ENCODE measurements at places on chromosomes 5 and 9.

DNA sequence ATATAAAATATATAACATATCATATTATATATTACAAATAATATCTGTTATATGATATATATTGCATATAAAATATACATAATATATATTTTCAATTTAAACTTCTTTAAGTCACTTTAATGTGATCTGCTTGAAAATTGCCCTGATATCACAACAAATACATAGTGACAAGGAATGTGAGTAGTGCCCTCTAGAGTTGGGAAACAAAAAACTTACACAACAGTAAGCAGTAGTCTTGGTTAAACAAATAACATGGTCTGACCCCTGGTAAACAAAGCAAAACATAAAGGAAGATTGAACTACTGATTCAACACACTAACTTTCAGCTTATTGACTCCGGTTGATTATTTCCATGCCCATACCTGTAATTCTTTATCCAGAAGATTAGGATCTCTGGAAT lies 188.3 kb upstream of the NMUR2 start:
- no peak for DNase-seq

DNA sequence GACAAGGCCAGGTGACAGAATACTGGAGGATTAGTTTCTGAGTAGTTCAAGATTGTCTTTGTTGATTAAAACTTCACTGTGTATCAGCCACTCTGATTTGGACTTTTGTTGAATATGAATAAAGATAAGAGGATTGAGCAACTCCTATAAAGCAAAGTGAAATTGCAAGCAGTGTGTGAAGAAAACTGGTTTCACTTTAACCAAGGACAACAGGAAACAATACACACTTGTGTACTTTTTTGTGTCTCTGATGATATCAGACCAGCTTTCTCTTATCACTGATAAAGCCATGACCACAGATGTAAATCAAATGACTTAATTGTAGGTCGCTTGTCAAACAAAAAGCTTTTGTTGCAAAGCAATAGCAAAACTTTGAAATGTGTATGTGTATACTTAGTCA lies 268.6 kb downstream of the FER start:
- no peak for DNase-seq

- DNase-seq, result no peak
Observed at GRCh38 chr5:14211818-14212803, 69.0 kb downstream of the TRIO start.

- DNase-seq, result no peak
Observed at GRCh38 chr5:83281176-83281575, 190.4 kb upstream of the VCAN start.

DNA sequence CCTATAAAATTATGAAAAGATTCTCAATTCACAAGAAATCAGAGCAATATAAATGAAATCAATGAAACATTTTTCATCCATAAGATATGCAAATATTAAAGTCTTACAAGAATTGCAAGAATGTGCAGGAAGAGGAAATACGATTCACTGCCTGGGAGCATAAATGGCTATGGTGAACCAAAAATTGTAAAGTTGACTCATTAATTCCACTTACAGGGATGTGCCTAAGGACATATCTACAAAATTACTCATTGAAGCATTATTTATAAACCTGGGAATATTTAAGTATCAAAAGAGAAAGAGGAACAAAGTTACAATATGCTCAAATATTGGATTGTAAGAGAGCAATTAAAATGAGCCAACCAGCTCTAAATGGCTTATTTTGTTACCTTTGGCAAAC lies 6.9 kb upstream of the NIPSNAP3A start:
- DNase-seq, result no peak

- no peak for DNase-seq
Observed at GRCh38 chr5:56465769-56466135, 232.6 kb upstream of the ANKRD55 start.

GRCh38 chr5:16456103-16456832 lies 9.3 kb downstream of the ZNF622 start:
- no peak for DNase-seq

GRCh38 chr5:107195890-107196395 lies 474.8 kb downstream of the EFNA5 start:
- no peak for DNase-seq

DNA sequence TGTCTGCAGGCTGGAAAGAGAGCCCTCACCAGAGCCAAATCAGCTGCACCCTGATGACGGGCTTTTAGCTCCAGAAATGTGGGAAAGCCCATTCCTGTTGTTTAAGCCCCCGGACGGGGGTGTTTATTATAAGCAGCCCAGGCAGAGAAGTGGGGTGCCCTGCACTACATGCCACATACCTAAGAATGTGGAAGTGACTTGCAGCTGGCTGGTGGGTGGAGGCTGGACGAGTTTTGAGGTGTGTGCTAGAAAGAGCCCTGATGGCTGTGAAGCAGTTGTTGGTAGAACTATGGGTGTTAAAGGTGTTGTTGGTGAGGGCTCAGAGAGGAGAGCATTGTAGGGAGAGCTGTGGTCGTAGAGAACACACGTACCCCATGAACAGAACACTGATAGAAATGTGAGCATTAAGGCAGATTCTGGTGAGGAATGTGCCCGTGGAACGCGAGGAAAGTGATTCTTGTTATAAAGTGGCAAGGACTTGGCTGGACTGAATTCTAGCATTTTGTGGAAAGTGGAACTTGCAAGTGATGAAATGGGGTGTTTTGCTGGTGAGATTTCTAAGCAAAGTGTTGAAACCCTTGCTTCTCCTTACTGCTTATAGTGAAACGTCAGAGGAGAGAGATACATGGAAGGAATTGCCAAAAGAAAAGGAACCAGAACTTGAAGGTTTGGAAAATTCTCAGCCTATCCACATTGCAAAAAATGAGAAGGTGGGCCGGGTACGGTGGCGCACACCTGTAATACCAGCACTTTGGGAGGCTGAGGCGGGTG lies 38.9 kb downstream of the AHRR start:
- no peak for DNase-seq

GRCh38 chr9:70020217-70020616 lies 23.4 kb upstream of the MAMDC2 start:
- DNase-seq, result no peak

- DNase-seq, result no peak
Observed at GRCh38 chr5:95081500-95081960, 203.4 kb downstream of the MCTP1 start.

- DNase-seq, result no peak
Observed at GRCh38 chr9:20426019-20426418, 196.3 kb downstream of the MLLT3 start.

GRCh38 chr5:157475432-157475831 lies 15.4 kb downstream of the NIPAL4 start:
- DNase-seq, result no peak

DNA sequence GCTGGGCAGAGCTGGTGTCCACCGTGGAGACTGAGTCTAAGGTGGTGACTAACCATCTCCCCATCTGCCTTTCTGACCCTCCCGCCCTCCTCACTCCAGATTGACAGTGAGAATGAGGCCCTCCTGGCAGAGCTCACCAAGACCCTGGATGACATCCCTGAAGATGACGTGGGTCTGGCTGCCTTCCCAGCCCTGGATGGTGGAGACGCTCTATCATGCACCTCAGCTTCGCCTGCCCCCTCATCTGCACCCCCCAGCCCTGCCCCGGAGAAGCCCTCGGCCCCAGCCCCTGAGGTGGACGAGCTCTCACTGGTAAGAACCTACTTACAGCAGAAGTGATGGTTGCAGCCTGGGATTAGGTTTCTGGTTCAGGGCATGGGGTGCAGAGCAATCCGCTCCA lies 96.5 kb downstream of the PPARGC1B start:
- no peak for DNase-seq

- peak; percentile 4 for DNase-seq
Observed at GRCh38 chr9:74887041-74887980, at the start of gene TRPM6. TRPM6 (minus strand) TSS chr9:74887921; CDS start chr9:74887856, 65 bp downstream.

- no peak for DNase-seq
Observed at GRCh38 chr5:177314376-177315342, 3.0 kb upstream of the MXD3 start.

DNA sequence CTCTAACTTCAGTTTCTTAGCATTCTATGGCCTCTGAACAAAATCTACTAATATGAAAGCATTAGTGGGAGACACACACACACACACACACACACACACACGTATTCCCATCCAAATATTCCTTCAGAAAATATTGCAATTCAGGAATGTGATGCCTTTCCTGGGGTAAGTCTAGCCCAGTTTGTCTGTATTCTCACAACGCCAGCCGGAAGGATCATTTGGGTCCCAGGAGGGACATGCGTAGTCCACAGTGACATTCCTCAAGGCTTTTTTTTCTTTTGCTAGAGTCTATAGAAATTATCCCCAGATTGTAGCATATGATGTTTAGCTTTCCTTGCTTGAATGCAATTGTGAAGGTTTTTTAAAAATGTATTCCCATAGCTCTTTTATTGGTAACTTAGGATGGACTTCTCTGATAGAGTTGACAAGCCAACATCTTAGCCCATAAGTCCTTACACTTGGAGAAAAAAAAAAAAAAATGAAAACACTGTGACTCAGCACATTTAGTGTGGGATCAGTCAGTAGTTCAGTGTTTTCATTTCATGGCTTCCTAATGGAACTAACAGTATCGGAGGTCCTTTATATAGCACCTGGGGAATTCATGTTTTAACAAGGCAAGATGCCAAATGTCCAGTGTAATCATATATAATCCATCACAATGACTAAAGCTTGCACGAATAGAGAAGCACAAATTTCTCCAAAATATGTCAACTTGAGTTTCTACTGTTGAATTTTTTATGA lies 316.5 kb downstream of the DIRAS2 start:
- no peak for DNase-seq

DNA sequence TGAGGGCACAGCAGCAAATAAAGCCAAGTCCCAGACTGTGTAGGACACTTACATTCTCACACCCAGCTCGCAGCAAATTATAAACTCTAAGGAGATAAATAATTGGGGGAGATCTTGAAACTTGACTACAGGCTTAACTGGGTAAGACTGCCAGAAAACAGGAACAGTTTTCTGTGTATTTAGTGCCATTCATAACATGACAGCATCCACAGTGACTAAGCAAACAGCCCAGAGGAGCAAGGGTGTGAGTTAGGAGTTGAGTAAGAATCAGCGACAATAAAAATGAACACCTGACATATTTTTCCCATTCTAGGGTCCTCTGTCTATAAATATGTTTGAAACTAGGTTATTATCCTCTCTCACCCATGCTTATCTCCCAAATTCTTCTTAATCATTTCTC lies 370.9 kb upstream of the WWC1 start:
- DNase-seq, result no peak

Data from stimulated activated CD4-positive, alpha-beta T cell treated with anti-CD3 and anti-CD28 coated beads, TNF-alpha, amount 100 ng/mL, for 1 hour (primary cell).